ENCODE measurements at places on chromosomes 6 and 20. TPM values are rescaled to one million over a fixed set of nuclear protein-coding genes. Genes with fewer than 3 reads are reported as not detected.

Gene CYP24A1
- polyA plus RNA-seq = not detected

- no peak for DNase-seq
Observed at GRCh38 chr6:170497841-170498301, 55.2 kb downstream of the PSMB1 start.

DNA sequence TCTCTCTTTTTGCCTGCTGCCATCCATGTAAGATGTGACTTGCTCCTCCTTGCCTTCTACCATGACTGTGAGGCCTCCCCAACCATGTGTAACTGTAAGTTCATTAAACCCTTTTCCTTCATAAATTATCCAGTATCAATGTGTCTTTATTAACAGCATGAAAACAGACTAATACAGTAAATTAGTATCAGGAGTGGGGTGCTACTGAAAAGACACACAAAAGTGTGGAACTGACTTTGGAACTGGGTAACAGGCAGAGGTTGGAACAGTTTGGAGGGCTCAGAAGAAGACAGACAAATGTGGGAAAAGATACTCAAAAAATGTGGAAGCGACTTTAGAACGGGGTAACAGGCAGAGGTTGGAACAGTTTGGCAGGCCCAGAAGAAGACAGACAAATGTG, 189.4 kb downstream of the HTR1B start:
- DNase-seq = no peak

GRCh38 chr6:151005896-151006632, 140.6 kb downstream of the MTHFD1L start:
- DNase-seq = no peak

DNA sequence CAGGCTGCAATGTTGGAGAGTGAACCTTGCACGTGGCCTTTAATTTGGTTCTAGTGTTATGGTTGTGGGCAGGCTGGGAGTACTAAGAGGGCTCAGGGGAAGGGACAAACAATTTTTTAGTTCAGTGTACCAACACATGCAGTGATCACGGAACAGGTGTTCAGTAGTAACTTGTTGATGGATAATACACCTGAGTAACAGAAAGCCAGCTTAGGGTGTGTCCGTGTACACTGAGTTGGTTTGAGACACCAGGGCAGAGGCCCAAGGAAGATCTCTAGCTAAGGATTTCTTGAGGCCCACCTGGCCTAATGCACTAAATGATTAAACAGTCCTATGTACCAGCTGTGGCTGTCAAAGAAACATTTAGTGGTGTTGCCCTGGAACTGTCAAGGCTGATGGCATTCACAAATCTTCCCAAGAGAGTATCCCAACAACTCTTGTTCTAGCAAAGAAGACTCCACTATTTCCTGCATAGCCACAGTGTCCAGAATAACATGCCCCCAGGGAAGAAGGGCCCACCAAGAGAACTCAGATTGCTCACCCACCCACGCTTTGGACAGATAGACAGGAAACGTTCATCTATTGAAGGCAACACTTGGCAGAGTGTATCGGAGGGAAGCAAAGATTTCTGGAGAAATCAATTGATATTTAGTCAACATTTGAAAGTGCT, 60.0 kb downstream of the CD83 start:
- no peak for DNase-seq
